Neuronal stem cell (in vitro differentiated cells): ENCODE measurements at places on chromosomes 16 and 17.

- DNase-seq, result no peak
These were observed 4.0 kb downstream of the WNK4 start for GRCh38 chr17:42784409-42784808.

DNA sequence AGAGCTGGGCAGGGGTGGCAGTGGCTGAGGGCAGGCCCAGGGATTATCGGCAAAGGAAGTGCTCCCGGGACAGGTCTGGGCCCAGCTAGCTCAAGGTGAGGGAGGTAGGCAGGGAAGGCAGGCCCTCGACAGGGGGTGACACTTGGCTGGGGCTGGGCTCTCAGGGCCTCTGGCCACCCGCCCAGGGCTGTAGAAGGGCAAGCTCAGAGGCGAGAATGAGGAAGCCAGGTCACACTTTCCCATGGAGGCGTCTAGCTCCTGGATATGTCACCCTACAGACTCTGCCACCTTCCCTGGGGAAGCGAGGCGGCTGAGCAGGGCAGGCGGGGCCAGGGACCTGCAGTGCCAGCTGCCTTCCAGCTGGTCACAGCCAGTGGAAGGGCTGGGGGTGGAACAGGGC lies 19.1 kb downstream of the FAM83G start:
- DNase-seq, result no peak

GRCh38 chr16:64964126-64964540 lies 157.7 kb downstream of the CDH11 start:
- no peak for DNase-seq

DNA sequence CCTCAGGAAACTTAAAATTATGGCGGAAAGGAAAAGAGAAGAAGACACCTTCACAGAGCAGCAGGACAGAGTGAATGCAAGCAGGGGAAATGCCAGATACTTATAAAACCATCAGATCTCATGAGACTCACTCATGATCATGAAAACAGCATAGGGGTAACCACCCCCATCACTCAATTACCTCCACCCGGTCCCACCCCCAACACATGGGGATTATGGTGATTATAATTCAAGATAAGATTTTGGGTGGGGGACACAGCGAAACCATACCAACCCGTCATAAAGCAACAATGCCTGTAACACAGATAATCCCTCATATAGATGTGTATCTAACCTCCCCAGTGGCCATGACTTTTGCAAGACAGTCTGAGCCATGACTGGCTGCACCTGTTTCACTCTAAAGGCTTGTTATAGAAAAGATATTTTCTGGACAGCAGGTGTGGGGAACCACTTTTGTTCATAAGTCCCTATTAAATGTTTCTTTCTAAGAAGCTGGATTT lies 7.0 kb upstream of the GSDMA start:
- no peak for DNase-seq

DNA sequence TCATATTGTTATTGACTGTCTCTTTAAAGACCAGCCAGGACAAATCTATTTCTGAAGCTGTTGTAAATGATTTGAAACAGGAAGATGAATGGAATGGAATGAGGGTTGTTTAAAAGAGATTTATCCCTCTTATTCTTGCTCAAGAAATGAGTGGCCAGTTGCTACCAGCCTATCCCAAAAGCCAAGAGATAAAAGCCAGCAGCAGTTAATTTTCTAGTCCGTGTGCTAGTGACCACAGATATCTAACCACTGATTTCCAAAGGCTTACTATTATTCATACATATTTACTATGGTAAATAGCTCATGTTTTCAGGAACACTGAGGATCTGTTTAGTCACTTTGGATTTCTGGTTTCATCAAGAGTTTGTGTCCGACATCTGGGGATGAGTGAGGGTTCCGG lies 105.7 kb downstream of the CDH13 start:
- no peak for DNase-seq

GRCh38 chr17:78474614-78475146 lies 96.2 kb downstream of the PGS1 start:
- DNase-seq, result no peak

DNA sequence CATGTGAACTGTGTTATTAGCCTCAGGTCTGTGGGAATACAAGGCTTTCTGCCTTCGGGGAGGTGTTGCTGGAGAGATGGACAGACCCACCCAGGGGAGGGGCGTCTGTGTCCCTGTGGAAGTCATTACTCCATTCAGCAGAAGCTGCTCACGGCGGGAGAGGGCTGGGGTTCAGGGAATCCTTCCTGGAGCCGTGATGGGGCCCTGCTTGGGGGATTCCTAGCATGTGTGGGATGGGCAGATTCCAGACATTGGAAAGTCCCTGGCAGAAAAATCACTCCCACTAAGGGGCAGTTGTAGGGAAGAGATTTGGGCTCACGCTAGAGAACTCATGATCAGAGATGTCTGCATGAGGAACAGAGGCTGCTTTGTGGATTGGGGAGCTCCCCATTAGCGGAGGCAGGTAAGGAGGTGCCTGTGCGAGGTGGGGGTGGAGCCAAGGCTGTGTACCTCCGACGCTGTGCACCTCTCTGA lies 56.3 kb upstream of the IL34 start:
- no peak for DNase-seq

DNA sequence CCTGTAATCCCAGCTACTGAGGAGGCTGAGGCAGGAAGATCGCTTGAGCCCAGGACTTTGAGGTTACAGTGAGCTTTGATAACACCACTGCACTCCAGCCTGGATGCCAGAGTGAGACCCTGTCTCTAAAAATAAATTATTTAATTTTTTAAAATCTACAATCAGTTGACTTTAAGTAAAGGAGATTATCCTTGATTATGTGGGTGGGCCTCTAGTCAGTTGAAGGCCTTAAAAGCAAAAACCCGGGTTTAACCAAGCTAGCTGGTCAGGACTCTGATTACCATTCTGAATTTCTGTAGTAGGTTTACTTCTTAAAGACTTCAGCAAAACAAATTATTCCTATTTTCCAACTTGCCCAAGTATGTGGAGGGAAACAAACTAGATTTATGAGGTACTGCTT lies 4.4 kb downstream of the RNF157 start:
- no peak for DNase-seq

GRCh38 chr17:27970587-27970986 lies 71.9 kb upstream of the NLK start:
- no peak for DNase-seq
